ENCODE measurements at places on chromosomes 6 and 20.

DNA sequence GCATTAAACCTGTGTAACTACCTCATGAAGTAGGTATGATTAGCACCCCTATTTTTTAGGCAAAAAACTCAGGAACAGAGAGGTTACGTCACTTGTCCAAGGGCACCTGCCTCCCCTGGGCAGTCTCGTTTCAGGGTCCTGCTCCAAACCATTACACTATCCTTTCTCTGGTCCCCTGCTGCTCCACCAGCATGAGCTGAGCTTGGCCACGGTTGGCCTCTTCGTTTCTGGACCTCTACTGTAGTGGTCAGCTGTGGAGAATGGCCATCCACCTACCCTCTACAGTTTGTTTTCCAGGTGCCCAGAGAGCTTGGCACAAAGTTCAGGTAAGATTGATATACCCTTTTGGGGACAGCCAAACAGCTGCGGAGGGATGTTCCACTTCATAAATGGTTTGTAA is 16.8 kb downstream of the COX4I2 start:
- DNase-seq, result no peak

GRCh38 chr6:109834131-109834530 is 143.0 kb downstream of the FIG4 start:
- no peak for DNase-seq

DNA sequence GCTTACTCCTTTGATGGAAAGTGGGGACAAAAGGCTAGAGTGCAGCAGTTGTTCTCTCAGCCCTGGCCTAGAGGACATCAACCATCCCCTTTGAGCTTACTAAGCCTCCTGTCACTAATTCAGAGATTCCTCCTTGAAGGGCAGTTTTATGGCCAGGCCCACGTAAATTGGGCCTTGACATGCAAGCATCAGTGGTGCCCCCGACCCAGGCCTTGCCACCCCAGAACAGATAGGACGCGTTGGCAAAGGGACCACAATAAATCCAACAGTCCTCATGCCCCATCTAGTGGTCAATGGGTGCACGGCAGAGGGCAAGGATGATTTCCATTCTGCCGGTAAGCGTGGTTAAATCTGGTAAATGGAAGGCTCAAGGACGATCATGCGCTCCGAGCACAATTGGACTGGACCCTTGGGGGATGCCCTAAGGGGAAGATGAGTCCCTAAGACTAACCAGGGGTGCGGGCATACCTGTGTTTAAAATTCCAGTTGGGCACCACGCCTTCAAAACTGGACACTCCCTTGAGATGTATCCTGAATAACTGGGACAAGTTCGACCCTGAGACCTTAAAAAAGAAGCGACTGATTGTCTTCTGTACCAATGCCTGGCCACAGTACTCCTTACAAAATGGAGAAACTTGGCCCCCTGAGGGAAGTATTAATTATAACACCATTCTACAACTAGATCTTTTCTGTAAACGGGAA is 32.6 kb downstream of the CEP85L start:
- DNase-seq, result peak; percentile 14

DNA sequence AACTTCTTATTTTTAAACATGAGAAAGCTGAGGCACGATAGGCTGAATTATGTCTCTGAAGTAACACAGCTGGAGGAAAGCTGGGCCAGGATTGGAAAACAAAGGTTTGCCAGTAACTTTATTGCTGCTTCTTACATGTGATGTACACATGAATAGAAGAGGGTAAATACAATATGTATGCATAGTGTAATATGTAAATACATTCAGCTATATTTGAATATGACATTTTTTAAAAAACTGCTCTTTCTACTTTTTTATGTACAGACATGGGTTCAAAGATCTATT is 90.2 kb downstream of the ADTRP start:
- DNase-seq, result no peak

DNA sequence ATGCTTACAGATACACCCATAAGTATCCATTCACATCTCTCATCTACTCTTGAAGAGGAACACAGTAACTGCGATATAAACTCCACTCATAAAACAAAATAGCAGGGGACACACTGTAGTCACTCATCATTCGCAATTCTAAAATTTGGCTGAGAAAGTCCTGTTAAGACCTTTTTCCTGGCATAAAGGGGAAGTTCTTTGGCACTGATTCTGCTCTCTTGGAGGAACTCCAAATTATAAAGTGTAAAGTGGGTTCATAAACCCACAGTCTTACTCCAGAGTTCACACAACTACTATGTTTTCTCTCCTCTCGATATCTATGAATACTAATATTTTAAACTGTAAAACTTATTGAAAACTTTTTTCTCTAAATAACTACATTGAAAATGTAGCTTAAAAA is 80.6 kb downstream of the ADGB start:
- no peak for DNase-seq

- DNase-seq, result no peak
Observed at GRCh38 chr20:51354191-51354768, 188.2 kb downstream of the NFATC2 start.

DNA sequence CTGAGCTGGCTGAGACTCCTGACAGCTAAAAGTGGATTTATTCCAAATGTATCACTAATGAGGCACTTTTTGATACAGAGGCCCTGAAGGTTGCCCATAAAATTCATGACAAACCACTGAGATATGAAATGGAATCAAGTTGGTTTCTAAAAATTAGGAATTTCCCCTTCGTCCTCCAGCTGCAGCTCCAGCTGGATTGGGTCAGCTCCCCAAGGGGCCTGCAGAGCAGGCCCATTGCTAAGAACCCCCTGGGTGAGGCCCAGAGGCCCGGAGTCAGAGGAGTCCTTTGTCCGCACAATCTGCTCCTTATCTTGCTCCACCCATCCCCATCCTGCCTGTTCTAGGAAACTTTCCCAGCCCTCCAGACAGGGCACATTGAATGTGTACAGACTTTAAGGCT is 163.5 kb upstream of the TOP1 start:
- no peak for DNase-seq

DNA sequence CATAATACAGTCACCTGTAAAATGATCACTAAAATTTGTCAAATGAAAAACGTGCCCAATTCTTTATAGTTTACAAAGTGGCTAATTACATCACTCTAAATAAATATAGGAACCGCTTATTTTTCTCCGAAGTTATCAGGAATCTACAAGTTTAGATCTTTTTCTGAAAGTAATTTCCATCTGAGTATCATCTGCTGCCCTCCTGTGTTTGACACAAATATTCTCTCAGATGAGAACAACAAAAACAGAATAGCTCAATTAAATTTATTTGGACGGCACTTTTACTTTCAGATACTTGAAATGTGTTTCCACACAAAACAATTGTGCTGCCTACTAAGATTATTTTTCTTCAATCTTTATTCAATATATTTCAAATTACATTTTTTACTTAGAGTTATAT is 5.0 kb downstream of the SF3B5 start:
- DNase-seq, result no peak

DNA sequence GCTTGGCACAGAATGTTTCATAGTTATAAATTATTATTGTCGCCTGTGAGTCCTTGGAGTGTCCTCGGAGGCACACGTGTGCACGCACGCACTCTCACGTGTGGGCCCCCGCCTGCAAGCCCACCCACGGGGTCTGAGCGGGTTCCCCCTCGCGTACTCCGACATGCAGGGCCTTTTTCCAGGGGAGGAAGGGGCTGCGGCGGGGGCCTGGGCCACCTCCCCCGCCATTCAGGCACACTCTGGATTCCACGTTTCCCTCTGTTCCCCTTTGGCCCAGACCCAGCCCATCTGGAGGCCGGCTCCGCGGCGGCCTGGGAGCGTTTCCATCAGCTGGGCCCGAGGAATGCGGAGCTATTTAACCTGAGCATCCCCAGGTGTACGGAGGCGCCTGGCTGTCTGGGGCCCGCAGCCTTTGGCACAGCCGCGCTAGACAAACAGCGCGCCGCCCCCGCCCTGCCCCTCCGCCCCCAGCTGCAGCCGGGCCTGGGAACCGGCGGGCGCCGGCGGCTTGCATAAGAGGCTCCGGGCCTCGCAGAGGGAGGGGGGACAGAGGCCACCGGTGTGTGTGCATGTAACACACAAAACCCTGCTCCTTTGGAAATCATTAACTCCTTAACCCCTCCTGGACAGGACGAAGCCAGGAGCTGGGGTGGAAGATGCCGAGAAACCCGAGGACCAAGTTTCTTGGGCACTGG is 3.3 kb downstream of the ID1 start:
- peak; percentile 98 for DNase-seq

GRCh38 chr6:137341681-137342195 is 122.6 kb upstream of the IFNGR1 start:
- no peak for DNase-seq

DNA sequence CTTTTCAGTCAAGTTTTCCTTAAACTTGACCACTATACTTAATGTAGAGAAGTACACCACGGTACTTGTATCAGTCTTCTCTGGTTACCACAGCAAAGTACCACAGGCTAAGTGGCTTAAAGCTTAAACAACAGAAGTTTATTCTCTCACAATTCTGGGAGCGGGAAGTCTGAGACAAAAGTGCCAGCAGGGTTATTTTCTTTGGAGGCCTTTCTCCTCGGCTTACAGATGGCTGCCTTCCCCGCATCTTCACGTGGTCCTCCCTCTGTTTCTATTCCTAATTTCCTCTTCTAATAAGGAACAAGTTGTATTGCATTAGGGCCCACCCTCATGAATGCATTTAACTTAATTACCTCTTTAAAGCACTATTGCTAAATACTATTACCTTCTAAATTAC is 258.0 kb downstream of the PLCB1 start:
- DNase-seq, result no peak

- no peak for DNase-seq
Observed at GRCh38 chr20:63198606-63199005, 17.3 kb downstream of the YTHDF1 start.

DNA sequence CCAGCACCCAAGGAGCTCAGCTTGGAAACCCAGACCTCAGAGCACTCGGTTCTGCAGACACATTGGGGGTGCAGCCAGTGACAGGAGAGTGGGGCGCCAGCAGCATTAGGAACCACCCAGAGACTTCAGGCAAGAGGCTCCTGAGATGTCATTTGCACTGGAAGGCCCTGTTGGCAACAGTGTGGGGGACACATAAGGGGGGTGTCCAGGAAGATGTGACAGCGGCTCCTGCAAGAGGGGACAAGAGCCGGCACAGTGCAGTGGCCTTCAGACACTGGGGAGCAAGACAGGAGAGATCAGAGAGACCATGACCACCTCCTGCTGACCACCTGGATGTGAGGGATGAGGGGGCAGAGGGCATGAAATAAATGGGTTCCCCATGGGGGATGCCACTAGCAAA is 207.1 kb upstream of the SNX9 start:
- no peak for DNase-seq

- no peak for DNase-seq
Observed at GRCh38 chr6:147103694-147104093, 100.5 kb upstream of the STXBP5 start.

GRCh38 chr6:26224940-26225847 is 138.0 kb downstream of the HFE start:
- DNase-seq, result peak; percentile 75

GRCh38 chr6:102127253-102127652 is 733.7 kb downstream of the GRIK2 start:
- DNase-seq, result no peak

GRCh38 chr20:19968466-19969073 is 48.6 kb upstream of the NAA20 start:
- DNase-seq, result no peak

GRCh38 chr6:55774286-55775028 is 100.9 kb downstream of the BMP5 start:
- no peak for DNase-seq

- no peak for DNase-seq
Observed at GRCh38 chr20:53262365-53262764, 290.2 kb downstream of the TSHZ2 start.

DNA sequence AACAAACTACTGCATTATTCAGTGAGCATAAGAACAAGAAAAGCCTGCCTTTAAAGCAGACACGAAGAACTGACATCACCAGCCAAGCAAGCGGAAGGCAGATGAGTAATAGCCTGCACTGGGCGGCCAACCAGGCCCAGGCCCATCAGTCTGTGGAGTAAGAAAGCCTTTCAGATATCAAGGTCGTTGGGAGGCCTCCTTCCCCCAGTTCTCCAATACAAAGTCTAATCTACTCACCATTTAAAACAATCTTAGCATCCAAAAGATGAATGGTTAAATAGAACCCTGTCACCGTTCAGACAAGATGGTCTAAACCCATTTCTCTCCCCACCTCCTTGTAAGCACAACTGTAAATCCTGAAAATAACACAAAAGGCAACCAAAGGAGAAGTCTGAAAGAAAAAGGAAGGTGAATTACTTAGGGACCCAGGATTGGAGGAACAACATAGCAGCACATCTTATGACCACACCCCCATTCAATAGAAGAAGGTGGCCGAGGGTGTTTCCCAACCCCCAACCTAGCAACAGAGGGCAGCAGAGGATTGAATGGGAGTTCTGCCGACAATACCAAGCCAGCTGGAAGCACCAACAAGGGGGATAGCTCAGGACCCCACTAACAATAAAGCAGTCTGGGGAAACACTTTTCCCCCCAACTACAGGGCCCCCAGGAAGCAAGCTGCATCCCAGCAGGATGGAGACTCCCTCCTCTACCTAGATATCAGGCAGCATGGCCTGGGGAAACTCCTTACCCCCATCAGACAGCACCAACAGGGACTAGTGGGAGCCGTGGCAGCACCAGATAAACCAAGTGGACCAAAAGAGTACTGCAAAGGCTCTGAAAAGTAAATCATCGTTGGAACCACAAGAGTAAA is 67.9 kb downstream of the ZHX3 start:
- no peak for DNase-seq

DNA sequence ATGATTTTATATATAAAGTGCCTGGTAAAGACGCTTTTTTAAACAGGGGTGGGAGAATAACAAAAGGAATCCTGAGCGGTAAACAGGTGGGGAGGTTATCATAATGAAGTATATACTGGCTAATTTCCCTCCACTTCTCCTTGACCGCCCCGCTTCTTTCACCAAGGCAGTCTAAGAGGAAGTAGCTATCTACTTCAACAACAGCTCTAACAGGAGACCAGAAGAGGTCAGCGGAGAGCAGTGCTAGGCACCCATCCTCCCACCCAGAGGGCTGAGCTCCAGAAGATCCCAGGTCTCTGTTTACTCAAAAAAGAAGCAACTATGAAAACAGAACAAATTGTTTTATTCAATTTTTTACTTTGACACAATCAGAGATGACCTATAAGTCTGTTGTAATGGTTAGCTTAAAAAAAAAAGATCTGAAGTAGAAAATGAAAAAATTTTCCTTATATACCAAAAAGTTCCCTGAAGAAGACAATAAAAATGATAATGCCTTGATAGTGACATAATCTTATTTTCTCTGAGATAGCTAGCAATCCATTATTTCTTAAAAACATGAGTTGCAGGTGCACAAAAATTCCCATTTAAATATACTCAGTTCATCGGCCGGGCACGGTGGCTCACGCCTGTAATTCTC is 141.1 kb downstream of the PDSS2 start:
- peak; percentile 47 for DNase-seq

DNA sequence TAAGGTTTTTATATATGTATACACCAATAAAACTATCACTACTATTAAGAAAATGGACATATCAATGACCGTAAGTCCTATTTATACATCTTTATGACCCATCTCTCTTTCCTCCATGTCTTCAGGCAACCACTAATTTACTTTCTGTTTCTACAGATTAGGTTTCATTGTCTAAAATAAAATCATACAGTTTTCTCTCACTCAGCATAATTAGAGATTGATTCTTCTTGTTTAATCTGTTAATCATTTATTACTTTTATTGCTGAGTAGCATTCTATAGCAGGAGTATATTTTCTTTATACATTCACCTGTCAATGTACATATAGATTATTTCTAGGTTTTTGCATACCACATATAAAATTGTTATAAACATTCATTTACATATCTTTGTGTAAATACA is 388.0 kb downstream of the RFPL4B start:
- no peak for DNase-seq

Measured in NCI-H2029 treated with DMSO at 0.1 percent for 48 hours (cell line).